ENCODE measurements at places on chromosomes 2 and 18. TPM values are rescaled to one million over a fixed set of nuclear protein-coding genes. Genes with fewer than 3 reads are reported as not detected.

DNA sequence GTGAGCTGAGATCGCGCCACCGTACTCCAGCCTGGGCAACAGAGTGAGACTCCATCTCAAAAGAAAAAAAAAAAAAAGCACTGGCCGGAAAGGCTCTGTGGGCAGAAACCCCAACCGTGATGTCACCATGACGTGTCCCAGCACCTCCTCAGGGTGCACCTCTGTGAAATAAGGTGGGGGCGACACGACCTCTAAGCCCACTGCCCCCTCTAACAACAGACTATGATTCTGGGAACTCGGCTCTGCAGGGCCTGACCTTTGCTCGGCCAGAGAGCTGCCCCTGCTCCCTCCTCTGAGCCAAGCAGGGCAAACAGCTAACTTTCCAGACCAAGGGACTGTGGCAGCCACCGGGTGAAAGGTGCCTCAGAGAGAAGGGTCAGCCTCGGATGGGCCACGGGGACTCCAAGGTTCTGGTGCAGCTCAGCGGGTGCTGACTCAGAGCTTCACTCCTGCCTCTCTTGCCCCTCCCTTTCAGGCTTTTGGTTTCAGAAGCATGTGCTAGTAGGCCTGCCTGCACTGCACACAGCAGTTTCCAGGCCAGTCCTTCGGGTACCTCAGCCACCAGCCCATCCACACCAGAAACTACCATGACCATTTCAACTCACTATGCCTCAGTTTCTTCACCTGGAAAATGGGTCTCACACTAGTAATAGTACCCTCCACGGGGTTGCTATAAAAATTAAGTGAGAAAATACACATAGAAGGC lies 8.0 kb downstream of the TMBIM1 start:
- no peaks in the 10 kb centered on the region for H3K27me3 ChIP-seq
- H3K27ac ChIP-seq: peak overlapping the region; percentile 99
- H3K36me3 ChIP-seq: peaks cover 20% of the 10 kb centered on the region

PCGF1 gene
- 43.2 TPM for total RNA-seq

GRCh38 chr2:162053066-162053807 lies 20.8 kb downstream of the DPP4 start:
- no peaks in the 10 kb centered on the region for H3K4me1 ChIP-seq
- H3K27me3 ChIP-seq: no peaks in the 10 kb centered on the region
- no peaks in the 10 kb centered on the region for H3K36me3 ChIP-seq
- H3K4me3 ChIP-seq: no peak overlapping the region
- no peak for DNase-seq
- no peak overlapping the region for H3K27ac ChIP-seq

- no peaks in the 10 kb centered on the region for H3K36me3 ChIP-seq
- DNase-seq: no peak
- H3K4me3 ChIP-seq: peak overlapping the region; percentile 77
Measured at GRCh38 chr2:113755835-113756354, 547 bp downstream of the SLC35F5 start.

DNA sequence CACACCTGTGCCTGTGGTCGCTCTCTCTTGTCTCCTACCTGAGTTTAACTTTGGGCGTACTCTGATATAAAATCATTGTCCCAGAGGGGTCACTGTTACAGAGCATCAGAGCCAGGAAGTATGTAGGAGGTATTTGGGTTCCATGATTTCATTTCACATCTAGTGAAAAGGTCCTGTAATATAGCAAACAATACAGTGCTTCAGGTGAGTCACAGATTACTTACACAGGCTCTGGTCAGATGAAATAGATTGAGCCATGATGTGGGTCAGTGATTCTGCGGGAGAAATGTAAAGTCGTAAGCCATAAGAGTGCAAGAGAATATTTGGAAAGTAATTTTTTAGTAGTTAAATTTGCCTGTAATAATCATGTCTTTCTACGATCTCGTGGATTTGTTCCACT lies 70.2 kb downstream of the SOCS6 start:
- DNase-seq: no peak
- H3K4me3 ChIP-seq: no peak overlapping the region
- H3K27ac ChIP-seq: no peak overlapping the region
- no peaks in the 10 kb centered on the region for H3K36me3 ChIP-seq
- no peaks in the 10 kb centered on the region for H3K4me1 ChIP-seq
- no peaks in the 10 kb centered on the region for H3K27me3 ChIP-seq

MARCHF4 gene
- total RNA-seq: not detected

CHRND gene
- not detected for total RNA-seq

- H3K4me1 ChIP-seq: no peaks in the 10 kb centered on the region
- no peak overlapping the region for H3K27ac ChIP-seq
- no peak for DNase-seq
Measured at GRCh38 chr18:26190506-26190905, 35.7 kb upstream of the TAF4B start.

- no peaks in the 10 kb centered on the region for H3K4me1 ChIP-seq
- H3K4me3 ChIP-seq: no peak overlapping the region
- H3K27me3 ChIP-seq: no peaks in the 10 kb centered on the region
- no peaks in the 10 kb centered on the region for H3K36me3 ChIP-seq
- DNase-seq: no peak
Measured at GRCh38 chr2:39730685-39731302, 48.3 kb downstream of the THUMPD2 start.

CCDC93 gene
- 47.1 TPM for total RNA-seq

B3GNT7 gene
- total RNA-seq: 99.8 TPM

GRCh38 chr2:23399674-23400261 lies 14.8 kb downstream of the KLHL29 start:
- H3K36me3 ChIP-seq: no peaks in the 10 kb centered on the region
- peaks cover 13% of the 10 kb centered on the region for H3K4me1 ChIP-seq
- no peak overlapping the region for H3K27ac ChIP-seq
- DNase-seq: no peak

TMEM18 gene
- total RNA-seq: 31.4 TPM

EVA1A gene
- 46.6 TPM for total RNA-seq

DNA sequence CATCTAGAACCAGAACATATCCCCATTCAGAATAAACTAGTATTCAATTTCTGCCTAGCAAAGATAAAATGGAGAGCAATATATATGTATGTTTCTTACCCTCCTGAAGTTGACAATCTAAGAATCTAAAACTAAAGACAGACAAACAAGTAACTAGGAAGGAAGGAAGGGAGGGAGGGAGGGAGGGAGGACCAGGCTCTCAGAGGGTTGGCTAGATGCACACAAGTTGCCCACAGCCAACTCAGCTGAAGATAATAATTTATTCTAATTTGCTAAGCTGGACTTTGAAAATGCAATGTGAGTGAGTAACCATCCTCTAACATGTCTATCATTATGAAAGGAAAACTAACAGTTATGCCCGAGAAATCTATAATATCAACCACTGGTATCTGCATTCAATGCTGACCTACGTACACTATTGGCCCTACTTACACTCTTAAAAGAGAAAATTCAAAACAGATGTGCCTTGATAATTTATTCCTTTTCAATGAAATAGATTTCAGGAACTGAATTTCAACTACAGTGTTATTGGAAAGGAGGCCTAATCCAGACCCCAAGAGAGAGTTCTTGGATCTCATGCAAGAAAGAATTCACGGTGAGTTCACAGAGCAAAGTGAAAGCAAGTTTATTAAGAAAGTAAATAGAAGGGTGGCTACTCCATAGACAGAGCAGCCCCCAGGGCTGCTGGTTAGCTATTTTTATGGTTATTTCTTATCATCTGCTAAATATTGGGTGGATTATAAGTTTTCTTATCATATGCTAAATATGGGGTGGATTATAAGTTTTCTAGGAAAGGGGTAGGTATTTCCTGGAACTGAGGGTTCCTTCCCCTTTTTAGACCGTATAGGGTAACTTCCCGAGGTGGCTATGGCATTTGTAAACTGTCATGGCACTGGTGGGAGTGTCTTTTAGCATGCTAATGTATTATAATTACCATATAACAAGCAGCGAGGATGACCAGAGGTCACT lies 288.5 kb upstream of the SLC39A10 start:
- no peak overlapping the region for H3K4me3 ChIP-seq
- no peak overlapping the region for H3K27ac ChIP-seq
- H3K4me1 ChIP-seq: no peaks in the 10 kb centered on the region
- no peak for DNase-seq

DNA sequence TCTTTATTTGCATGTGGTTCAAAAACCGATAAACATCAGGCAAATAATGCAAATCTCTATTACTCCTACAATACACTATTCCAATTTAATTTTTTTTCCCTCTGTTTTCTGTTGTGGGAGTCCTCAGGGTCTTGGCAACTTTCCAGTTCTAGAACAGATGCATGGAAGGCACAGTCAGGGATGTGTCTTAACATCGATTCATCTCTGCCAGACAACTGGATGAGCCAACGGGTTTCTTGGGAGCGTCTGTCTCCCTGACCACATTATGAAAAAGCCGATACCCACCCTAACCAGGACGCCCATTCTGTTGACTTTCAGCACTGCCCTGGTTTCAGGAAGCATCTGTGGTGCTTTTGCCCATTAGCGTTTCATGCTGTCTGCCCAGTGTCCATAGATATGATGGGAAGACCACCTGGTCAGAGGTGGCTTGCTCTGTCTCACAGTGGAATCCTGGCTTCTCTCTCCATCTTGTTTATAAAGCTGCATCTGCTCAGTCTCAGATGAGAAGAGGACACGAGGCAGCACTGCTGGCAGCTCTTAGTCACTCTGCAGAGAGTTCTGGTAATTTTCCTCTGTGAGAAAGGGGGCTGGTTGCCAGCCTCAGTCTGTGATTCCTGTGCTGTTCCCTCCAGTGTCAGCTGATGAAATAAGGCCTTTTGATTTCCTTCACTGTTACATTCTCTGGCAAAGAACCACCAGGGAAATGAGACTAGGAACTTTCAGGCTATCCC lies 57.9 kb upstream of the KCNE4 start:
- peak; percentile 47 for DNase-seq
- H3K27me3 ChIP-seq: no peaks in the 10 kb centered on the region
- no peaks in the 10 kb centered on the region for H3K4me1 ChIP-seq
- no peaks in the 10 kb centered on the region for H3K36me3 ChIP-seq

C1QL2 gene
- total RNA-seq: not detected

DNA sequence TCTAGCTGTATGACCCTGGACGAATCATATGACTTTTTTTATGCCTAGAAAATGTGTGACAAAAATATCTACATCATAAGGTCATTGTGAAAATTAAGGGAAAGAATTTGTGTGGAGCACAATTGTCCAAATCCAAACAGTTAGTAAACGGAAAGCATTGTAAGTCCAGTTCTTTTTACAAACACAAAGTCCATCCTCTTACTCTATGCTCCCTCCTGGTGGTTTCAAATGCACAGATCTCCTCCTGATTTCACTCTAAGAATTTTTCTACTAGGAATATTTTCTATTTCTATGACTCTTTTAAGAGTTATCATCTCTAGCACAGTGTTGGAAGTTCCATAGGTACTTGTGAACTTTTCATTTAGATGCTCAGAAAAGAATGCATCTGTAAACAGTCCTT lies 125.2 kb upstream of the ARL5A start:
- H3K36me3 ChIP-seq: no peaks in the 10 kb centered on the region
- no peaks in the 10 kb centered on the region for H3K27me3 ChIP-seq
- no peak for DNase-seq
- H3K27ac ChIP-seq: no peak overlapping the region
- peaks cover under 1% of the 10 kb centered on the region for H3K4me1 ChIP-seq
- no peak overlapping the region for H3K4me3 ChIP-seq

FBXO48 gene
- 1.2 TPM for total RNA-seq

- H3K4me3 ChIP-seq: no peak overlapping the region
- no peaks in the 10 kb centered on the region for H3K27me3 ChIP-seq
- no peaks in the 10 kb centered on the region for H3K4me1 ChIP-seq
- no peak for DNase-seq
Measured at GRCh38 chr2:150274108-150274507, 213.4 kb downstream of the RND3 start.

SLC11A1 gene
- 145 TPM for total RNA-seq

DCC gene
- 0.49 TPM for total RNA-seq

SELENOI gene
- total RNA-seq: 21.4 TPM

DNA sequence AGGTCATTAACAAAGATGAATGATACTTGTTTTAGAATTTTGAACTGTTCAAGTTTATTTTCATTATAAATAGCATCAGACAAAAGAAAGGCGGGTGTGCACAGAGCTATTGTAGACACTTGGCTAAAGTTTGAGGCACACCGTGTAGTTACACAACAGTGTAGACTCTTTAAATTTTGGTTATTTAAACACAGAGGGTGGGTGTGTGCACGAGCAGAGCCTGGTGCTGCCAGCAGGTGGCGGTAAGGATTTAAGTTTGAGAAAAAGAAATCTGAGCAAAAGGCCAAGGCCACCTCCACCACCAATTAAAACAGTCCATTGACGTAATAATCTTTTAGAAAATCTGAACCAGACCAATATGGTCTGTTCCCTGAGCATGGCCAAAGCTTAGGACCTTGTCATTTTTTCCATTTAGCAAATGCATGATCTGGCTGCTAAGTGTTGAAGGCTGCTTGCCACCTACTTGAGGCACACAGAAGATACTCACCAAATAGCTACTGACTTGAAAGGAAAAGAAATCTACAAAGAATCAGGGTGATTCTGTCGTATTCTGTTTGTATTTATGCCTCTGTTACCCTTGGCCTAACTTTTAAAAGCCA lies 14.3 kb downstream of the COPS7B start:
- H3K27ac ChIP-seq: no peak overlapping the region
- H3K27me3 ChIP-seq: no peaks in the 10 kb centered on the region
- no peak overlapping the region for H3K4me3 ChIP-seq
- H3K4me1 ChIP-seq: no peaks in the 10 kb centered on the region
- H3K36me3 ChIP-seq: peaks cover 66% of the 10 kb centered on the region

DNA sequence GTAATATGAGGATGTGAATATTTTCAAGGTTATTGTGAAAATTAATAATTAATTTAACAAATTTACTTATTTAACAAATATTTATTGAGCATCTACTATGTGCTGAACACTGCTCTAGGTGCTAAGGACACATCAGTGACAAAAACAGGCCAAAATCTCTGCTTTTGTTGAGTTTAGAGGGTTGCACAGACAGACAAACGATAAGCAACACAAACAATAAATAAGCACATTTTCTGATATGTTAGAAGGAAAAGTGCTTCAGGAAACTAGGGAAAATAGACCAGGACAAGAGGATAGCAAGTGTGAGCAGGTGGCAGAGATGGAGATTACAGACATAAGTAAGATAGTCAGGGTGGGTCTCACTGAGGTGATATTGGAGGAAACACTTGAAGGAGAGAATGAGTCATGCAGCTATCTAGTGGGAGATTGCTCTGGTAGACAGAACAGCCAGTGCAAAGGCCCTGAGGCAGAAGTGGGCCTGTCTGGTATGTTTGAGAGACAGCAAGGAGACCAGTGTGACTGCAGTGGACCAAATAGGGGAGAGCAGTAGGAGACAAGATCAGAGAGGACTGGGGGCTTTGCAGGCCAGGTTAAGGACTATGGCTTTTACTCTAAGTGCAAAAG lies 38.3 kb downstream of the SFXN5 start:
- peaks cover under 1% of the 10 kb centered on the region for H3K36me3 ChIP-seq
- H3K27me3 ChIP-seq: no peaks in the 10 kb centered on the region
- peak overlapping the region; percentile 42 for H3K27ac ChIP-seq
- H3K4me1 ChIP-seq: no peaks in the 10 kb centered on the region

Data from upper lobe of left lung (tissue), 6 donors.